HS-27A (cell line): ENCODE measurements at places on chromosomes 7 and 10.

GRCh38 chr7:11934796-11935195 is 102.8 kb upstream of the THSD7A start:
- DNase-seq = no peak

GRCh38 chr10:100879741-100880360 is 32.9 kb upstream of the SLF2 start:
- DNase-seq = no peak

GRCh38 chr7:121621937-121622336 is 225.8 kb upstream of the FAM3C start:
- DNase-seq = no peak

DNA sequence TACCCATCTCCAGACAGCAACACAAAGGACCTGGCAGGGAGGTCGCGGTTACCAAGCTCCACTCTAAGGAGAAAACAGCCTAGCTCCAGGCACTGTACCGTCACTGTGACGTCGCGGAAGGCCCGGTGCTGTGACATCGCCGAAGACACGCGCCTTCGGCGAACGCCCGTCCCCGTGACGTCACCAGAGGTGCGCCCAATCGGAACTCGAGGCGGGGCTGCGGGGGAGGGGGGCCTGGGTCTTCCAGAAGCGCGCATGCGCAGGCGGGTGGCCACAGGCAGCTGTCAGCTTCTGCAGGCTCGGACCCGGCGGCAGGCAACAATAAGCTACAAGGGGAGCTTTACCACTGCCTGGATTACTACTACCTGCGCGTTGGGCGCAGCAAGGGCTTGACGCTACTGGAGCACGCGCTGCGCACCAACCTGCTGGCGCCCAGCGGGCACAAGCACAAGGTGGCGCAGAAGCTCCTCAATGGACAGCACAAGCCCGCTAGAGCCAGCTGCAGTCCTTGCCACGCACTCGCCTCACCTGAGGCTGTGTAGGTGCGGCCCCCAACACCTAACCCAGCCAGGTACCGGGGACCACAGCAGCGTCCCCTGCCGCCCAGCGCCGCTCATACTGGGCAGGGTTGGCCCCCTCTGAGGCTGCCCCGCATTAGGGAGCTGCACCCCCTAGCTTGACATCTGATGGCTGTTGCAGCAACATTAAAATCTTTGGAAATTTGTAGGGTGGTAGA is 208.4 kb downstream of the TPST1 start:
- no peak for DNase-seq

- no peak for DNase-seq
Observed at GRCh38 chr10:27500886-27501285, 3.2 kb upstream of the RAB18 start.

DNA sequence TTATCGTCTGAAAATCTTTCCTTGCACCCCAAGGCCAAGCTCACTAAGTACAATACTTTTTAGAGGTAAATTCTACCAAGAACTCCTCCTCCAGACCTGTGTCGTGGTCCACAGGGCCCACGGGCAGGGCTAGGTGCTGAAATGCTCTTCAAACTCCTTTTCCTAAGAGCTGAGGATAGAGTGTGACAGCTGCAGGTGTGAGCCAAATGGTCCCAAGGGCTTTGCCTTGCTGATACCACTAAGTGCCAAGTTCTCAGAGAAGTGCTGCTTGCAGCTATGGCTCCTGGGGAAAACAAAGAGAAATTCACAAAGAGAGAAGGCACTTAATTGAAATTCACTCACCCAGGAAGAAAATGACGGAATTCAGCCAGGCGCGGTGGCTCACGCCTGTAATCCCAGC is 868.9 kb upstream of the AUTS2 start:
- DNase-seq = no peak

DNA sequence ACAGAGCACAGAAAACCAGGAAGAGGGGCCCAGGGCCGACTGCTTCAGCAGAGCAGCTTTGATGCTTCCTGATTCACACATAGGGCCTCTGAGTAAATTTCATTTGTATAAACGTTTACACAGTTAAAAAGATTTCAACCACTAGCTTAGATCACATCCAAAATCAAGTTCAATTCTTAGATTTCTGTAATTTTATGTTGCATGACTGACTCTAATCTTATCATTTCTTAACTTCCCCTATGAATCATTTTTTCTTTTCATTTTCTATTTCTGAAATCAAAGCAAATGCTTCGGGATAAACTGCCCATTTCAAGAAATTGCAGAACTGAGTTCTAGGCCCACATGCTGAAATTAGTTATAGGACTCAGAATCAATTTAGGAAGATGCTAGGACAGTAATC is 224.7 kb downstream of the INHBA start:
- no peak for DNase-seq

- no peak for DNase-seq
Observed at GRCh38 chr10:5595994-5596471, 70.4 kb downstream of the ASB13 start.

DNA sequence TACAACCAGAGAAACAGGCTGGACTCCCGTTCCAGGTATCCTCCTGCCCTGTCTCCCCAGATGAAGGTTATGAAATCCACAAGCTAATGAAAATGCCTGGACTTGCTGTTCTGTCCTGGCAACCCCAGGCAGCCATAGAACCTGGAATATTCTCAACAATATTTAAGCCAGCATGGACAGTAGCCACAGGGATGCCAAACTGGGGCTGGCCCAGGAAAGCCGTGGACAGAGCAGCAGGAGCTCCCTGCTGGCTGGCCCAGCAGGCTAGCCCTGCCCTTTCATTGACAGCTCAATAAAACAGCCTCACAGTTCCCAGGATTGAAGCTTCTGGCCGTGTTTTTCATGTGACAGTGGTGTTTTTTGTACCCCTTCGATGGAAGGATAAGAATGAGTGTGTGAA is 230.6 kb downstream of the BMPER start:
- no peak for DNase-seq

DNA sequence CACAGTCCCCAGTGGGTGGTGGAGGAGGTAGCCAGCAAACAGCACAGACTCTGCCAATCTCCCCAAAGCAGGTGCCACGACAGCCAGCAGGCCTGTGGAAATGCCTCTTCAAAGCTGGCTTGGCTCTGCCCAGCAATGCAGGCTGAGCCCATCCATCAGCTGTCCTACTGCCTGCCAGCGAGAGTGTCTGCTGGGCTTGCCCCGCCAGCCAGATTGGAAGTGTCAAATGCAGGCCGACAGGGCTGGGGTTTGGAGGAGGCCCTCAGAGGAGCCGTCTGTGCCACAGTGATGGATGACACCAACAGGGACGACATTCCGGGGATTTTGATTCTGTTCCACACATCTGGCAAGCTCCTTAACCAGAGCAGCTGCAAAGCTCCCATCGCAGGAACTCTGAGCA is 16.7 kb downstream of the HABP2 start:
- DNase-seq = no peak

- DNase-seq = no peak
Observed at GRCh38 chr7:29988424-29989256, 961 bp downstream of the SCRN1 start.

DNA sequence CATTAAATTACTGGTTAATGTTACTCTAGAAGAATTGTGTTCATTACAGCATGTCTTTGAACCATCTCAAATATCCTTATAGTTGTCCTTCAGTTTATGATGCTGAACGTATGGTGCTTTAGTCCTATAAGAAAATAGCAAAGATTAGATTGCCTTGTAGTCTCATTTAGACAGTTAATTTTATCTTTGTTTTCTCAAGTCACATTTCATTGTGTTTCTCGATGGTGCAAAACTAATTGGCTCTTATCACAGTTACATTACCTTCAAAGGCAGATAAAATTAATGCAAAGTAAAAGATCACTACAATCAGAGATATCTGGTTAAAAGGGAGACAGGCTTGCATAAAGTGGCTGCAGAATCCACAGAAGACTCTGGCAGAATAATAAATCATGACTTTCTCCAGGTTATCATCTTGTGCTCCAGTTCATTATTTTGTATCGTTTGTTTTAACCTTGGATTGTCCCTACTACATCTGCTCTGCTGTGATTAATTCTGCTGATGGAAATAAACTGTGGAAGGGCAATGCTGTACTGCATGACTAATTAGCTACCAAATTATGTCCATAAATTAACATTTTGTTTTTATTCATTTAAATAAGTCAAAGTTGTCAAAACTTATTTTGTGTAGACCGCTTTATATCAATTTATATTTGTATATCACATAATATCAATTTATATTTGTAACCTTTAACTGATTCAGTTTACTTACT is 24.2 kb downstream of the PRPS1L1 start:
- DNase-seq = no peak

GRCh38 chr10:51405580-51406351 is 293.6 kb downstream of the CSTF2T start:
- no peak for DNase-seq

DNA sequence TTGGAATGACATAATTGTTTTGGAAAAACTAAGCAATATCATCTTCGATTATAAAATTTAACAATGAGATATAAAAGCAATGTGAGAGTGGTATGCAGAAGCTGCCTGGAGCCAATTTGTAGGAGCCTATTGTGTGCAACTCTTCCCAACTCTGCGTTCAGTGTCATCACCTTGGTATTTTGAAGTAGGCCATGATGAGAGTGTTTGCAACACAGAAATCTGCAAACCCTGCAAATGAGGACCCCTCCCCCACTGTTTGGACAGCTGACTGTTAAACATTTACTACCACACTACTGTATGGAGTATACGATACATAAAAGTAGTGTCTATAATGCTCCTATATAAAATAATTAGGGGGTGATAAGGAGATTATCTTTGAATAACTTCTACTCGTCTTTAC is 531.3 kb downstream of the ATRNL1 start:
- DNase-seq = peak; percentile 12

DNA sequence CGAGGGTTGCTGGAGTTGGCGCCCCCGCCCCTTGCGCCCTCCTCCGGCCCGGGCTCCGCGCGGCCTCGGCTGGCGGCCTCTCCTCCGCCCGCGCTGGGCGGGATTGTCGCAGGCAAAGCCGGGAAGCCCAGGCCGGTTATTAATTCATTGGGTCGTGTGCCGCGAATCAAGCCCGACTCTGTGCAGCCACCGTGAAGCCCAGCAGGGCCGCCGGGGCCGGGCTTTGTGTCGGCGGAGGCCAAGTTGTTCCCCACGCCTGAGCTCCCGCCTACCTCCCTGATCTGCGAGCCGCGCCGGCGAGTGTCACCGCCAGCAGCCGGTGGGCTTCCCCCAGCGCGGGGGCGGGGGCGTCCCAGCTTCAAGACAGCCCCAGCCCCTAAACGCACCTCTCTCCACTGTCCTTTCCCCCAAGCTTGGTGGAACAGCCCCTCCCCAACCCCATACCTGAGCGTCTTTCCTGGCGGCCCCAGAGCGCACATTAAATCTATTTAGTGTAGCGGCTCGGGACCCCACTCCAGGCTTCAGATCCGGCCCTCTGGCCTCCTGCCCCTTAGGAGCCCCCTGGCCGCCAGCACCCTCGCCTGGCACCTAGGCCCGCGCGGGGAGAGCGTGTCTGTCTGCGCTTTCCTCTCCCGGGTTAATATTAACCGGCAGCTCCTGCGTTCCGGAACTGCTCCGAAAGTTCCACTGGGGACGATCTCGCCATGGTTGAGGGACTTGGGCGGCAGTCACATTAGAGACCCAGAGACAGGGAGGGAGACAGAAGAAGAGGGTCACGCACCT is 3.5 kb downstream of the SHH start:
- DNase-seq = no peak

GRCh38 chr7:19109000-19109946 is 8.2 kb downstream of the TWIST1 start:
- no peak for DNase-seq

DNA sequence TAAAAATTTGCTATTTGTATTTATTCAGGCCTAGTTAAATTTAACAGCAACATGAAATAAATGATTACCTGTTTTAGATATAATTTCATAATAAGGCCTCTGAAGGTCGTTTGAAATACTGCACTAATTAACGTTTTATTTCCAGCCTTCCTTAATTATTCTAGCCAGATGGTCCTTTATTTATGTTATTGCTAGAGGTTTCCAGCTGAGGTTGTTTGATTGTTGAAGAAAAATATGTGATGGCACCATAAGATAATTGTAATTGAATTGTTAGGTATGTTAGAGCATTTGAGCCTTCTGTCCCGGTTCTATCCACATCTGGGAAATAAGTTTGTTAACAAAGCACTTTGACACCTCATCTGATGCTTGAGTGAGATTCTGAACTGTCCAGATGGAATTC is 556.1 kb downstream of the ATRNL1 start:
- DNase-seq = no peak
